ENCODE measurements at places on chromosomes 1 and 21. TPM values are rescaled to one million over a fixed set of nuclear protein-coding genes. Genes with fewer than 3 reads are reported as not detected.

DNA sequence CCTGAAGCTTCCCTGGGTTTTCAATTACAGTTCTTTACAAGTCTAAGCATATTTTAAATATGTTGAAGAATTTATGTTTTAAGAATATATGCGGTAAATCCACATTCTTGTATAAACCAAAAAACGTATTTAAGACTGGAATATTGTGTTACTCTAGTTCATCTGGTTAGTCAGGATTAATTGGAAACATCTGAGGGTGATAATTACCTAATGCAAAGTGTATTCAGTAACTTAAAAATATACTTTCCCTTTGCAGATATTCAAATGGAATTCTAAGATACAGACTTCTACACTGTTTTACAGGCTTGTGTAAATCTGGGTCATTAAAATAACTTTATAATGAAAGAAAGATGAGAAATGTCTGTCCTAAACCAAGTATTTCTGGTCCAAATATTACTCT, 302.0 kb downstream of the VAV3 start:
- no peak for DNase-seq

GRCh38 chr1:189693140-189693539, 784.5 kb downstream of the BRINP3 start:
- no peak for DNase-seq

DNA sequence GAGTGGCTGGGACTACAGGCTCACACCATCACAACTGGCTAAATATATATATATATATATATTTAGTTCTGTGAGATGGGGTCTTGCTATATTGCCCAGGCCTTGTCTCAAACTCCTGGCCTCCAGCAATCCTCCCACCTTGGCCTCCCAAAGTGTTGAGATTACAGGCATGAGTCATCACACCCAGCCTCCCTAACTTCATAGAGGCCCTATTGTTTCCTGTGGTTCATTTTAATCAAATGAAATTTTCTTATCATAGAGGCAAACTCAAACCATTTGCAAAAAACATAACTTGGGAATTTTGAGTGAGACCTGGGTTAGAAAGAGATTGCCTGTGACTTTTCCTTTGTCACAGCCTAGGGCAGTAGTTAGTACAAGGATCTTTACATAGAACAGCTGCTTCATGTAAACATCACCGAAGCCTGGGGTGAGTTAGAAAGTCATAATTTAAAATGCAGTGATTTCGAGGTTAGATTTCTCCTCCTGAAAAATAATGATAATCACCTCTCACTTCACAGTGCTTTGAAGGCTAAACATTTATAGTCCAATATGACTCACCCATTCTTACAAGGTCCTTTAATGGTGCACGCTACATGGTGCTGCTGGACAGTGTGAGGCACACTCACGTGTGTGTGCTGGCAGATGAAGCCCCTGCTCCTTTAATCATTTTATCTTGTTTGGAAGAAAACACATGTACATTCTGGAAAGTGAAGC, 188.9 kb downstream of the RHOU start:
- DNase-seq, result no peak

DNA sequence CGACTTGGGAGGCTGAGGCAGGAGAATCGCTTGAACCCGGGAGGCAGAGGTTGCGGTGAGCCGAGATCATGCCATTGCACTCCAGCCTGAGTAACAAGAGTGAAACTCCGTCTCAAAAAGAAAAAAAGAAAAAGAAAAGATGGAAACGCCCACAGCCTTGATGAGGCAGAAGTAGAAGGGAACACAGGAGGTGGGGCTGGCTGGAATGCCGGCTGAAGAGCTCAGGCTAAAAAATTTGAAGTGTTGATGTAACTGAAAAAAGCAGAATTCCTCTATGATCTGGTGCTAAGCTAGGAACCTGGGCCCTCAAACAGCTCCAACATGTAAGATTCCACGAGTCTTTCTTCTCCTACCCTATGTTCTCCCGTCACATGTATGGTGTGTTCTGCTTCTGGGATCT, 53.6 kb downstream of the SLC66A1 start:
- no peak for DNase-seq

DNA sequence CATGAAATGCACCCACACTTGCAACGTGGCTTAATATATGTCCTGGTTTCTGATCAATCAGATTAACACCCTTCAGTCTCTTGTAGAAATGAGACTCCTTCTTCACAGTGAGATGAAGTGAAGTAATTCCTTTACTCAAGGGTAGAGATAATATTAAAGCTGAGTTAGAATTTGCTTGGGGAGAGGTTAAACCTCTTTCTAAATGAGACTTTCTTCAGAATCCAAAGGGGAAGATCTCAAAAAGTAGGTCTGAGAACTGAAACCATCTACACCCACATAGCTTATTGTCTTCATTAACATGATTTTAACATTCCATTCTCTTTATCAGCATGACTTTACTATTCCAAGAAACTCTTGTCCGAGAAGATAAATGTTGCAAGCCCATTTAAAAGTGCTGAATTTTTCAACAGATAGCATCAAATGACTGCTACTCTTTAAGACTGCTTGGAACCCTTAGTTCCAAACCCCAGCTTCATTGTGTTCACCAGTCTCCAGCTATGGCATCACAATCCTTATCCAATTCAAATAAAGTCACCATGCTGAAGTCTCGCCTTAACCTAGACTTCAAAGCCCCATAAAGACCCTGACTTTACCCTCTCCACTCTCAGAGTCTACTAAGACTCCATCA, 19.2 kb upstream of the TRAF3IP3 start:
- no peak for DNase-seq

Gene ZNF593OS
- not detected for total RNA-seq
